CD4-positive, alpha-beta T cell treated with Interleukin-15 for 4 hours (primary cell): ENCODE measurements at places on chromosomes 3 and 15.

DNA sequence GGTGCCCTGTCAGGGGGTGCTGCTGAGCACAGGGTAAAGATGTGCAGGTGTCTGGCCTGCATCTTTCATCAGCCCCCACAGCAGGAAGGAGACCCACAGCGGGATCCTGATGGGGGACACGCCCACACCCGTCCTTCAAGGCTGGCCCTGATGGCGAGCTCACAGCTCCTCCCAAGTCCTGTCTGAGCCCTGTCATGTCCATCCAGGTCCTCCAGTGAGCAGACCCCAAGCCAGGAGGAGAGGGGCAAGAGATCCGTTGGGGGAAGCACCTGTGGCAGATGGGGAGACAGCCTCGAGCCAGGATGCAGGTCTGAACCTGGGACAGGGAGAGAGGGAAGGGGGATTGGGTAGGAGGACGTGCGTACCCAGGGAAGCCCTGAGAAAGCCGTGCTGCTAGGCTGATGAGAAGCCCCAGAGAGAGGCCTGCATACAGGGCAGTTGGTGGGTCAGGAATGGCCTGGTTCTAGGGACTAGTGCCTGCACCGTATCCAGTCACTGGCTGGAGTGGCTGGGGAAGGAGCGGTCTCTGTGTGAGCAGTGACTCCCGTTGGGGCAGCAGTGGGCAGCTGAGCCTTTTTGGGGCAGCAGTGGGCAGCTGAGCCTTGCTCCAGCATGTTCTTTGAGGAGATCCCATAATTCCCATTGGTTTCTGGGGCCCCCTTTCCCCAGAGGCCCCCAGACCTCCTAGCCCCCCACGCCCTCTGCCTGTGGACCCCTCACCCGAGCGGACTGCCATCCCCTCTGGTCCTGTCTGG, 133.3 kb upstream of the MEF2A start:
- no peak for DNase-seq

- DNase-seq: no peak
These were observed 152.6 kb upstream of the GBE1 start for GRCh38 chr3:81913886-81914663.

- DNase-seq: no peak
These were observed 38.6 kb upstream of the PLXNA1 start for GRCh38 chr3:126944089-126944965.

DNA sequence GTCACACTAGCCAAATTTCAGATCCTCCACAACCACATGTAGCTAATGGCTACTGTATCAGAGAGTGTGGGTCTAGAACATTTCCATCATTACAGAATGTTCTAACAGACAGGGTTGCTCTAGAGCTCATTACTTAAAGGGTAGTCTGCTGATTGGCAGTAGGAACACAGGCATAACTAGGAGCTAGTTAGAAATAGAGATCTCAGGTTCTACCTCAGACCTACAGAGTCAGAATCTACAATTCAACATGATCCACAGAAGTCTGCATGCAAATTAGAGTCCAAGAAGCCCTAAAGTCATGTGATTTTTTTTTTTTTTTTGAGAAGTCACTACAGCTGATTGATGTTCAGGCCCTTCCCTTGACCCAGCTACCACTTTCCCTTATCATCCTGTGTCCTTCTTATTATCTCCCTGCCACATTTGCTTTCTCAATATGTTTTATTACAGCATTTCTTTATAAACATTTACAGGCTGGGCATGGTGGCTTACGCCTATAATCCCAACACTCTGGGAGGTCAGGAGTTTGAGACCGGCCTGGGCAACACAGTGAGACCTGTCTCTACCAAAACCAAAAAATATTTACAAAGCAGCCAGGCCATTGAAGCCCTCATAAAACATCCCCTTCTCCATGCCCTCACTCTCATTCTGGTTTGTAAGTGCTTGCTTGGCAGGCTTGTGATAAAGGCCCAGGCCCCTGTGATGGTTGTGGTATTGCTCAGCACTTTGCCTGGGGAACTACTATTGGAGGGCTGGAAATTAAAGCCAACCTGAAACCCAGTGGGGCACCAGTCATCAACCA, 3.8 kb upstream of the ABHD5 start:
- DNase-seq: no peak

GRCh38 chr3:64743156-64743886, 55.5 kb upstream of the ADAMTS9 start:
- no peak for DNase-seq

DNA sequence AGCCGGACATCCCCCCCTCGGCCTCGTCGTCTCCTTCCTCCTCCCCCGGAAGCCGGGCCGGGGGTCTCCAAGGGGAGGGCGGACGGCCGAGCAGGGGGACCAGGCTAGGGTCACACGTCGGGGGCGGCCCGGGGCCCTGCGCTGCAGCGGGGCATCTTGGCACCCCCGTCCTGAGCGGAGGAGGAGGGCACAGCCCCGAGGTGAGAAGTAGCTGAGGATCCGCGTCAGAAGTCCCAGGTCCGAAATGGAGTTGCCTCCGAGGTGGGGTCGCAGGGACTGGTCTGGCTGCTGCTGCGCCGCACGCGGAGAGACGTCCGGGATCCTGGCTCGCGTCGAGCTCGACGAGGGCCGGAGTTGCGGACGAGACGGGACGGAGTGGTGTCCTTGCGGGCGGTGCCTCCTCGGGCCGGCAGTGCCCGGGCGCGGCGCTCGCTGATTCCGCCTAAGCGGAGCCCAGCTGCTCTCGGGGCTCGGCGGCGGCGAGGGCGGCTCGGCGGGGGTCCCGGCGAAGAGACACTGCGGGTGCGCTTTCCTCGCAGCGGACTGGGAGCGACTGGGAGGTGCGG, at the start of gene ADCY5:
ADCY5 (minus strand) TSS at position 555 of the 566 bp plus-strand sequence; CDS start at position 10, 545 bp downstream.
- no peak for DNase-seq

- no peak for DNase-seq
These were observed 7.5 kb downstream of the LCTL start for GRCh38 chr15:66558271-66558670.

DNA sequence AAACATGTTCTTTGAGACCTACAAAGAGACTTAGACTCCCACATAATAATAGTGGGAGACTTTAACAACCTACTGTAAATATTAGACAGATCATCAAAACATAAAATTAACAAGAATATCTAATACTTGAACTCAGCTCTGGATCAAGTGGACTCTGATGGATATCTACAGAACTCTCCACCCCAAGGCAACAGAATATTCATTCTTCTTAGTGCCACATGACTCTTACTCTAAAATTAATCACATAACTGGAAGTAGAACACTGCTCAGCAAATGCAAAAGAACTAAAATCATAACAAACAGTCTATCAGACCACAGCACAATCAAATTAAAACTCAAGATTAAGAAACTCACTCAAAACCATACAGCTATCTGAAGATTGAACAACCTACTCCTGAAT, 15.9 kb upstream of the PLSCR2 start:
- DNase-seq: no peak

GRCh38 chr3:45496555-45496954, 98.0 kb upstream of the LIMD1 start:
- DNase-seq: no peak

DNA sequence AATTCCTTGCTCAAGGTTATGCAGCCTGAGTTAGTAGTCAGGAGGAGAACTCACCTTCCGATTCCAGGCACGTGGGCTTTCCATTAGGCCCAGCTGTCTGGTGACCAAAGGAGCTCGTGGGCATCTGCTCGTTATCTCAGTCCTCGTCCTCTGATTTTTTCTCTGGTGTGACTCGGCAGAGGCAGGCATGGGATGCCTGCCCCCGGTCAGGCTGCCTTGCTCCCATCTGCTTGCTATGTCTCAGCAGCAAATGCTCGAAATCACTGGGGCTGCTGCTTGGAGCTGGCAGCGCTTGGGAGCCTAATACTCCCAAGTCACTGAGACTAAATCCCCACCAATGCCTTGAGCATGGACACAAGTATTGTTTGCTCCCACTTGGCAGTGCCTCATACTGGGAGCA, 84.5 kb upstream of the NMNAT3 start:
- no peak for DNase-seq

GRCh38 chr3:154131830-154132229, 10.6 kb downstream of the ARHGEF26 start:
- DNase-seq: no peak

GRCh38 chr3:183214277-183214612, 38.8 kb upstream of the B3GNT5 start:
- DNase-seq: no peak

GRCh38 chr15:48798319-48798718, 12.6 kb downstream of the CEP152 start:
- no peak for DNase-seq

DNA sequence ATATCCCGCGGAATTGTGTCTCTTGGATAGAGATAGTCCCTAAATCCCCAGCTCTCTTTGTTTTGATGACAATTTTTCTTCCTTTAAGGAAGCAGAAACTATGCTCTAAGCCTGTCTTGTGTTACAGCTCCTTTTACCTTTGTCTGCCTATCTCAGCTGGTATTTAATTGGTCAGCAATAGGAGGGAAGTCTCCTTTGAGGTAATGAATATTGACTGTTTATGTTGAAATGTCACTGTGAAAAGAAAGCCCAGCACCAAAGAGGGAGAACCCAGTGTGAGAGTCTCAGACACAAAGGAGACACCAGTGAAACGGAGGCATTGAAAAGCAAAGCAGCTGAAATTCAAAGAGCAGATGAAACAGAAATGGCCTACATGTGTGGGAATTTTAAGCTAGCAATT, 372.6 kb downstream of the NR2F2 start:
- no peak for DNase-seq

DNA sequence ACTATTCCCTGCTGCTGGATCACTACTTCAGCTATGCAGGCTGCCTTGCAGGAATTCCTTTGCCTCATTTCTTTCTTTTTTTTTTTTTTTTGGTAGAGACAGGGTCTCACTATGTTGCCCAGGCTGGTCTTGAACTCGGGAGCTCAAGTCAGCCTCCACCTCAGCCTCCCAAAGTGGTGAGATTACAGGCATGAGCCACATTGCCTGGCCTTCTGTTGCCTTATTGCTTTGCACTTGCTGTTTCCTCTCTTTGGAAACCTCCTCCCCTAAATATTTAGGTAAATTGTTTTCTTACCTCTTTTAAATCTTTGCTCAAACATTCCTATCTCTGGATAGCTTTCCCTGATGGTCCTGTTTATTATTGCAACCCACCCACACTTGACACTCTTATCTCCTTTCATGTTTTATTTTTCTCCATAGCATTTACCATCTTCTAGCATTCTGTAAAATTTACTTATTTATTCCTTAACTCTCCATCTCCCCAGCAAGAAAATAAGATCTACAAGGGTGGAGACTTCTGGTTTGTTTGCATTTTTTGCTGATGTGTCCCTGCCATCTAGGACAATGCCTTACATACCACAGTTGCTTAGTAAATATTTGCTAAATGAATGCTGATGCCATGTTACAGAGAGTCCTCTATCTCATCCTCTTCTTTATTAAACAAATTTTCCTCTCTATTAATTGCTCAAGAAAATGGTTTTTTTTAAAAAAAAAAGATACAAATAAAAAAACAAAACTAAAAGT, 134.8 kb downstream of the P2RY1 start:
- DNase-seq: no peak

- DNase-seq: no peak
These were observed 268.0 kb downstream of the LPP start for GRCh38 chr3:188421836-188422540.

- no peak for DNase-seq
These were observed 2.3 kb downstream of the XYLB start for GRCh38 chr3:38348903-38349302.

DNA sequence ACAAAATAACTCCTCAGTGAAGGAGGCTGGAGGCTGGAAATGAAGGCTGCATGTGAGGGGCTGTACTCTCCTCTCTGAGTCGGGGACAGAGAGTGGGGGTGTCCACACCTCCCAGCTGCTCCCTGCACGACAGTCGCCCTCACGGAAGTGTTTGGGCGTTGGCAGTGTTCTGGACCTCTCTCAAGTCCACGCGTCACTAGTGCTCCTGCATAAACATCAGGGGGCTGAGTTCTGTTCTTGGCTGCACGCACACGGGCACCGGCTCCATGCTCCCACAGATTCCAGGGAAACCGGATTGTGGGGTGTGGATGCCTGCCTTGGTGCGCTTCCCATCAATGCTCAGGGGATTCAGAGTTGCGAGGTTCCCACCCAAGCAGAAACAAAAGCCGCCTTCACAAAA, 7.4 kb downstream of the RASGRF1 start:
- no peak for DNase-seq
